ENCODE measurements at places on chromosomes 5 and 9.

DNA sequence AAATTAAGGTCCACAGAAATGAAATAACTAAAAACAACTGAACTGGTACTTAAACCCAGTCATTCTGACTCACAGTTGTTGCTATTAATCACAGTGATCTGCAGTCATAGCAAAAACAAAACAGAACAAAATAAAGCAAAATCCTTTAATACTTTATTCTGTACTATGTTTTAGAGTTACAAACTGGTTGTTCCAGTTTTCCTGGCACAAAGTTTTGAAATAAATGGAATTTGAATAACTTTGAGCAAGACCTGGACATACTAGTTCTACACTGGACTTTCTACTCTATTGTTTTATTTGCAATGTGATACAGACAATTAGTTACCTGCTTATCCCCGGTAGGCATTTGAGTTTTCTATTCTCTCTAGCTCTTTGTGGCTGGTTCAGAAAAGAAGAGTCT lies 147.9 kb downstream of the DMRT2 start:
- DNase-seq: no peak

DNA sequence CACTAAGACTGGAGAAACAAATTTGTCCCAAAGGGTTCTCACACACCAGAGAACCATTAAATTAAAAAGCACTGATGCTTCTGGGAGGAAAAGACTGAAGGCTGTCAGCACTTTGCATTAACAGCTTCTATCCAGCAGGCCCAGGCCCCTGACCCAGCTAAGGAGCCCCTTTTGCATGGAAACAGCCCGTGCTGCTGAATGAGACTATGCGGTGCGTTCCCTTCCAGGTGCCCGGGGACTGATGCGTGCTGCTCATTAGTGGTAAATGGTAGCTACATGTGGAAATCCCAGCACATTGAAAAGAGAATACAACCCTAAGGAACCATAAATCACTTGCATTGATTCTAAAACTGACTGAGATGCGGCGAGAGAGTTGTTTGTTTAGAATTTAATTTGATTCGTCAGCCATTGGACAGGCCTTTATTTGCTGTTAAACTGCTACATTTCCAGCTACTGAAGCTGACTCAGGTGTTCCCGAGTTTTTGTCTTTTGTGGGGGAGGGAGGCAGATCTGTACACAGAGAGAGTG lies 351.0 kb upstream of the SLC24A2 start:
- DNase-seq: no peak

DNA sequence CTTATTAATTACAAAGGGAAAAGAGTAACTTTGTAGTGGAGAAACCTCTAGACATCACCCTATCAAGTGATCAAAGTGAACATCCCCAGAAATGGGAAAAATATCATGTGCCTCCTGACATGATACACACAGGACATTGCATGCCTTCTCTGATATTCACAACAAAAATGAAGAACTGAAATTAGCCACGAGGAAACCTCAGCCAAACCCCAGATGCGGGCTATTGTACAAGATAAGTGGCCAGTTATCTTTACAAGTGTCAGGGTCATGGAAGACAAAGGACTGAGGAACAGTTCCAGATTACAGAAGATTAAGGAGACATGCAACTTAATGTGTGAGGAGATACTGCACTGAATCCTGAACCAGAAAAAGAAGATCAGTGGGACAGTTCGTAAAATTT lies 23.8 kb upstream of the NPM1 start:
- DNase-seq: no peak

DNA sequence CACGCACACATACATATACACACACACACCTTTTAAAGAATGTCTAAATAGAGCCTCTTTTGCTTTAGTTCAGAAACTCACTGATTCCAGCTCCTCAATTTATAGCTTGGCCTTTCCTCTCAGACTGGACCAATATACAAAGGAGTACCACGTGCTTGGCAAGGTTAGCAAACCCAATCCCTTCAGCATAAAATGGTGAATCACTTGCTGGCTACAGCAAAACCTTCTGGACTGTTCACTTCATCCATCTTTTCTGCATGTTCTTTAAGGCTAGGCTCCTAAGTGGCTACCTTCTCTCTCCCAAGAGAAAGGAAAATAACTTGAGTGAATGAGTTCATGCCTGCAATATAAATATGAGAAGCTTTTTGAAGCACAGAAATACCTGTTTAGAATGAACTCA lies 109.7 kb downstream of the LPAR1 start:
- DNase-seq: no peak

GRCh38 chr5:64603676-64604075 lies 86.6 kb upstream of the SHISAL2B start:
- DNase-seq: no peak

GRCh38 chr9:68418259-68418845 lies 61.9 kb downstream of the PGM5 start:
- no peak for DNase-seq

GRCh38 chr5:64497386-64497785 lies 8.4 kb upstream of the RGS7BP start:
- no peak for DNase-seq

DNA sequence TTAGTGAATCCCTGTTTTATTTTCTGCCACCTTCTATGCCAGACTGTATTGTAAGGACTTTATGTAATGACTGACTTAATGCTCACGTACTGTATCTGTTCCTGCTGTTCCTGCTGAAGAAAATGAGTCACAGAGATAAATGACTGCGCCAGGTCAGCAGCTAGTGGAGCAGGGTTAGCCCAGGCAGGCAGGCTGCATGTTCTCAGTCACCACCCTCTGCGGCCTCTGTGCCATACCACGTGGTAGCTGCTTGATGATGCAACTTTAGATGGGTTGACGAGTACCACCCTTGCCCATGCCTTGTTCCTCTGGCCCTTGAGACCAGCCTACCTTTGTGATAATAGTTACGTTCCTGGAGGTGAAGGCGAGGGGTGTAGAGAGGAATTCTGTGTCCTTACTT lies 161.9 kb downstream of the TRIO start:
- DNase-seq: no peak
